ENCODE measurements at places on chromosomes 7 and 10. TPM values are rescaled to one million over a fixed set of nuclear protein-coding genes. Genes with fewer than 3 reads are reported as not detected.
A peak's percentile ranks its signal among the peaks of the same experiment; 100 is the strongest.

DNA sequence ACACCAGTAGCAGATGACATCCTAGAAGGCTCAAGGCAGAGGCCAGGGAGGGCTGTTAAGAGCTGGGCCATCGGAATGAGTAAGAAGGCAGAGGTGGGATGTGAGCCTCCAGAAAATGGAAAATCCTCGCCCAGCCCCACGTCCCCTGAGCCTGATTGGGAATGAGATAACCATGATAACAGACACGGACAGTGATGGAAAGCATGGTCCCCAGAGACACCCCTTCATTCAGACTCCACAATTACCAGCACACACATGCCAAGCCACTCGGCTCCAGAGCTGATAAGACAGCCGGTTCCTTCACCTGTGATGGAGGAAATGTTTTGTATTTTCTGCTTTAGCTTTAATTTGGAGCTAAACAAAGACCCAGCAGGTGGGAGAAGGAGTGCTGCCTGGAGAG lies 106.0 kb downstream of the GRID1 start:
- no peak overlapping the region for H3K27ac ChIP-seq
- H3K4me1 ChIP-seq: peaks cover 26% of the 10 kb centered on the region
- H3K36me3 ChIP-seq: no peaks in the 10 kb centered on the region
- no peak for DNase-seq

DNA sequence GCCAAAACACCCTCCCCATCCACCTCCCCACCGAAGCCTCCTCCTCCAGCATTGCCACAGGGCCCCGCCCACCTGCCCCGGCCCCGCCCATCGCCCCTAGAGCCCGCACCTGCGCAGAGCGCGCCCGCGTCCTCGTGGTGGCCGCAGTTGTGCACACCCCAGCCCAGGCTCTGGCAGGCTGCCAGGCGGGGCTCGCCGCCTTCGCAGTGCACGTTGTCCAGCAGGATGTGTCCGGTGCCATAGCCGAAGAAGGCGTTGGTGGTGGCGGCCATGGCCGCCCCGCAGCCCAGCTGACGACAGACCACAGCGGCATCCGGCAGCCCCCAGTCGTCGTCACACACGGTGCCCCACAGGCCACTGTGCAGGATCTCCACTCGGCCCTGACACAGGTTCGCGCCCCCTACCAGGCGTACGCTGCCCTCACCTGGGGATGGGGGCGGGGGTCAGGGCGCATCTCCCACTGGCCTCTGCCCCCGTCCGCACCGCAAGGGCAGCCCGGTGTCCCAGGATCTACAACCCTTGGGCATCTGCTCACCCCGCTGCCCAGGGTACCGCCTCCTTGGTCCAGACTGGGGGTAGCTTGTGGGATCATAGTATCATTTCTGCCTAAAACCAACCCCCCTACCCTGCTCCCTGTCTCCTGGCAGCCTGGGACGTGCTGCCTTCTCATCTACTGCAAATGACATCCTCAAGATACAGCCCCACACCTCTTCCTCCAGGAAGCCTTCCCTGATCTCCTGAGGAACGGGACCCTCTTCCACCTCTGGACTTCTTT lies 11.9 kb downstream of the SSC4D start:
- peak; percentile 69 for DNase-seq
- peaks cover 13% of the 10 kb centered on the region for H3K4me1 ChIP-seq
- H3K27me3 ChIP-seq: peaks cover 3% of the 10 kb centered on the region
- H3K4me3 ChIP-seq: peak overlapping the region; percentile 7
- no peak overlapping the region for H3K27ac ChIP-seq

GRCh38 chr7:17185690-17186070 lies 112.8 kb upstream of the AHR start:
- H3K27ac ChIP-seq: no peak overlapping the region
- no peaks in the 10 kb centered on the region for H3K4me1 ChIP-seq
- DNase-seq: no peak

Gene COL28A1
- 0.39 TPM for total RNA-seq

GRCh38 chr7:159142730-159143129 lies 1.9 kb downstream of the VIPR2 start:
- peaks cover 8% of the 10 kb centered on the region for H3K27me3 ChIP-seq
- DNase-seq: no peak
- H3K4me3 ChIP-seq: no peak overlapping the region
- no peaks in the 10 kb centered on the region for H3K36me3 ChIP-seq
- no peak overlapping the region for H3K27ac ChIP-seq
- peaks cover 2% of the 10 kb centered on the region for H3K4me1 ChIP-seq

DNA sequence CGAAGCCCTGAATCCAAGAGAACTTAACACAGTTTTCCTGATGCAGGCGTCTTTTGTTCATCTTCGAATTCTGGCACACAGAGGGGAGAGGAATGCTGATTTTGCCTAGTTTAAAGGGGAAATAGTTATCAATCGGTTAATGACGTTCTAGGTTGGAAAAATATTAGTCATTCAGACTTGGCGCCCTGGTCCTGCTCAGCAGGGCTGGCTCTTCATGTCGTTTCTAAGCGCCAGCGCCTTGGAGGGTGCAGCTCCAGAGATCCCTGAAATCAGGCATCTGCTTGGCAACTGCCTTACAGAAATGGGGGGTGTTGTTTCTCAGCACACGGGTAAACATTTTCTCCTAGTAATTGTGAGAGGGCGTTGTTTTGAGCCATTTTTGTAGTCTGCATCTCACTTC lies 1.3 kb upstream of the PRTFDC1 start:
- no peak for DNase-seq
- peak overlapping the region; percentile 85 for H3K27ac ChIP-seq
- peak overlapping the region; percentile 83 for H3K4me3 ChIP-seq
- H3K36me3 ChIP-seq: no peaks in the 10 kb centered on the region
- H3K27me3 ChIP-seq: peaks cover 6% of the 10 kb centered on the region

Gene LGI1
- total RNA-seq: 174 TPM

Gene GIMAP8
- not detected for total RNA-seq

DNA sequence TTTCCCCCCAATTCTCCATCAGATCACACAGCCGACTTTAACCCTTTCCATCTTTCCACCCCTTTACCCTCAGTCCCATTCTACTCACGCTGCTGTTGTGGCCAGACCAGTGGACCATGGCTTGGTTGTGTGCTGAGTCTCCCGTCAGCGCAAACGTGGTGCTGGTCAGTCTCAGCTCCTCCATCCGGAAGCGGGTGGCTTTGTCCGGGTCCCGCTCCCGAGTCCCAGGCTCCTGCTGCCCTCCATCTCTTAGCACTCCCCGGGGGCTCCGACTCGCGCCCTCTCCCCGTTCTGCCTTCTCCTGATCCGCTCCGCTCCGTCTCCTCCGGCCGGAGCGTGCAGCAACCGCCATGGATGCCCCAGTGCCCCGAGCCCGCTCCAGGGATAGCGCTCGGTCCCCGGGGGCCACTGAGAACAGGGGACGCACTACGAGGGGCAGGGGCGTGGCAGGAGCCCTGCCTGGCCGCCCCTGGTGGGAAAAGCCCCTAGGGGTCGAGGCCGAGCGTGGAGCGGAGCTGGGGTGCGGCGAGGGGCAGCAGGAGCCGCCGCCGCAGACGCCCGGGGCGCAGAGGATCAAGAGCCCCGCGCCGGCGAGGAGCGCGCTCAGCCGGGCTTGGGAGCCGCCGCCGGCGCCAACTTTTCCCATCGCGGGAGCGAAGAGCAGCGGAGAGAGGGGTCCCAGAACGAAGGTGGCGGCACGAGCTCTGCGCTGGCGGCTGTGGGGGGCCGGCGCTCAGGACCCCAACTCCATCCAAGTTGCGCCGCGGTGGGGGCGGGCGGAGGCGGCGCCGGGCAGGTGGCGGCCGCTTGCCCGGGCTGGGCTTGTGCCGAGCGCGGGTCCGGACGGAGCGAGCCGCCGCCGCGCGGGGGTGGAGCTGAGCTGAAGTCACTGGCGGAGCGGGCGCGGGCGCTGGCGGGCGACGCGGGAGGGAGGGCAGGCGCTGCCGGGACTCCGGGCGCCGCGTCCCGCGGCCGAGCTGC lies at the start of gene SORCS1:
SORCS1 (minus strand) TSS at position 826 of the 981 bp plus-strand sequence.
- peak within 1 kb of the TSS; percentile 78 for H3K27ac ChIP-seq
- no peaks in the 10 kb centered on the region for H3K4me1 ChIP-seq
- H3K36me3 ChIP-seq: no peaks in the 10 kb centered on the region
- H3K27me3 ChIP-seq: peaks cover 6% of the 10 kb centered on the region

Gene KAZALD1
- 0.59 TPM for total RNA-seq
